ENCODE measurements at places on chromosomes 1 and 21. TPM values are rescaled to one million over a fixed set of nuclear protein-coding genes. Genes with fewer than 3 reads are reported as not detected.

Gene RAP1A
- total RNA-seq, result 36.6 TPM

Gene FAM72C
- total RNA-seq, result 2.0 TPM

Gene SUSD4
- total RNA-seq, result 4.7 TPM

Gene OR2L5
- total RNA-seq, result not detected

Gene UBIAD1
- 16.8 TPM for total RNA-seq

Gene HLCS
- 34.3 TPM for total RNA-seq

Gene KLHDC7A
- total RNA-seq, result 1.6 TPM

Gene APOBEC4
- not detected for total RNA-seq

Gene COA6
- 32.6 TPM for total RNA-seq

GRCh38 chr1:208829595-208829994, 585.4 kb upstream of the PLXNA2 start:
- DNase-seq, result no peak

DNA sequence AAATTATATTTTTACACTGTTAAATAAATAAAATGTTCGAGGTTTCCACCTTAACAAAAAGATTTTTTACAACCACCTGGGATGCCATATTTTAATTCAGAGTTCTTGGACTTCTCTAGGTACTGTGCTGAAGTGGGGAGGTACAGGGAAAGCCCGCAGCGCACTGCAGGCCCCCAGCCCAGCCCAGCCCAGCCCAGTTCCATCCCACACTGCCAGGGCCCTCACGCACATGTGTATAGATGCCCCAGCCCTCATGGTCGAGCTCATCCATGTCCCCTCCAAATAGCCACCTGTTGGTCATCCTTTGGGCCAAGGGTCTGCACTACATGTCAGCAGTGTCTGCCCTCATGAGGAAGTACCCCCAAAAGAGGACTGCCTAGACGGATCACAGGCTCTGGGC, 11.7 kb upstream of the MYOM3 start:
- DNase-seq, result no peak

DNA sequence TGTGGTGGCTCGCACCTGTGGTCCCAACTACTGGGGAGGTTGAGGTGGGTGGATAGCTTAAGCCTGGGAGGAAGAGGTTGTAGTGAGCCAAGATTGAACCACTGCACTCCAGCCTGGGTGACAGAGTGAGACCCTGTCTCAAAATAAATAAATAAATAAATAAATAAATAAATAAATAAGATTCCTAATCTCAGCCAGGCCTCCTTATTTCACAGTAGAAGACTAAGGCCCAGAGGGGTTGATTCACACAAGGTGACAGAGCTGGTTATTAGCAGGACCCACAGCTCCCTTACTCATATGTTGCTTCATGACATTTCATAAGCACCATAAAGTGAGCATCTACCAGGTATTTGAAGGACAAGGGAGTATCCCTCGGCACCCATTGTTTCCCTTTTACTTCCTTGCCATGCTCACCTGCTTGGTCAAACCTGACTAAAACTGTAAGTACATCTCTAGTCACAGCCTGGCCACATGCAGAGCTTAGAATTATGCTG, 32.7 kb downstream of the ALG14 start:
- no peak for DNase-seq

GRCh38 chr1:174191349-174191862, 32.1 kb downstream of the RABGAP1L start:
- DNase-seq, result no peak

DNA sequence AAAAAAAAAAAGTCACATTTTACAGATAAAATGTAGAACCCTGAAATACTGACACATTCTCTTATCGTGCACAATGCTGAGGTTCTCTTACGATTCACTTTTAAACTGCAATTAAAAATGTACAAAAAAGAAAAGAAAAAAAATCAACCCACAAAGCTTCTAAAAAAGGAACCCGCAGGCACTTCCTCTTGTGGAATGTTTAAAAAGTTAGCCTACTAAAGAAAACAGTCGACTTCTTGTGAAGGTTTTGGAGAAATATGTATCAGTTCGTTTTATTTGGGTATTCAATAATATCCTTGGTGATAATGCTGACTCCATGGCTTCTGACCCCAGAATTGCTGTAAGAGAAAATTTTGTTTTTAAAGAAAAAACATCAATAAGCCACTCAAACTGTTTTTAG, 10.2 kb downstream of the HNRNPU start:
- no peak for DNase-seq

DNA sequence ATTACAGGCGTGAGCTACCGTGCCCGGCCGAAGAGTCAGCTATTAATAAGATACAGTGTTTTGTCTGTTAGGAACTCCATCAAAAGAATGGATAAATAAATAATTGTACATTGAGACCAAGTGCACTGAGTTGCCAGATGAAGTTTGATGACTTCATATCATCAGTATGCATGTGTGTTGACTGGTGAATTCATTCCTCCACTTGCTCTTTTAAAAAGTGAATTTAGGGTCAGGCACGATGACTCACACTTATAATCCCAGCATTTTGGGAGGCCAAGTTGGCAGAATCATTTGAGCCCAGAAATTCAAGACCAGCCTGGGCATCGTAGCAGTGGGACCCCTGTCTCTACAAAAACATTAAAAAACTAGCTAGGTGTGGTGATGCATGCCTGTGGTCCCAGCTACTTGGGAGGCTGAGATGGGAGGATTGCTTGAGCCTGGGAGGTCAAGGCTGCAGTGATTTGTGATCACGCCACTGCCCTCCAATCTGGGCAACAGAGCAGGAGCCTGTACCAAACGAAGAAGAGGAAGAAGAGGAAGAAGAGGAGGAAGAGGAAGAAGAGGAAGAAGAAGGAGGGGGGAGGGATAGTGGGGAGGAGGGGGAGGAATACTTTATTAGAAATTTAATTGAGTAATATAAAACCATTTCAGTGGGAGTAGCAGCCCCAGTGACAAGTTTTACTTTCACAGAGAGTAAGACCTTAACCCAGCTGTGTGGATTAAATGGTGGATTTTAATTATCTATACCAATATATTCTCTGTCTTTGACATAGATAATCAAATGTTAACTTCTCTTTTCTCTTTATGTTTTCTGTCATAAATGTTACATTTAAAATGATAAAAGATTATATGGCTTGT, 74.9 kb downstream of the CCDC18 start:
- no peak for DNase-seq

GRCh38 chr1:64838486-64838885, 93.6 kb downstream of the RAVER2 start:
- DNase-seq, result no peak

- DNase-seq, result no peak
Measured at GRCh38 chr21:42156690-42157605, 62.0 kb upstream of the ABCG1 start.

DNA sequence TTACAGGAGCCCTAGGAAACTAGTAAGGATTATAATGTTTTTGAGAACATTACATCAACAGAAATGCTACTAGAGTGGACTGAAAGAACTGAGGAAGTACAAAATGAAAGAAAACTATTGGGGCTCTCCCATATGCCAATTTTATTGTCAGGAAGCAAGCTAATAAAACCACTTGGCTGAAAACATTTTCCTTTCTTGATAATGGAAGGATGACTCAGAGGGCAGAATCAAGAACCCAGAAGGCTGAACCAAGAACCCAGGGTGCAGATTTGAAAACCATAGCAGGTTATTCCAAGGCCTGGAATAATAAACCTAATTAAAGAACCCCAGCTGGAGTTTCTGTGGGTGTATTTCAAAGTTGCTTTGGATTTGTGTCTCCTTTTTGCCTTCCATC, 70.7 kb downstream of the RPE65 start:
- no peak for DNase-seq

- DNase-seq, result no peak
Measured at GRCh38 chr1:230800891-230801840, 54.0 kb downstream of the CAPN9 start.

DNA sequence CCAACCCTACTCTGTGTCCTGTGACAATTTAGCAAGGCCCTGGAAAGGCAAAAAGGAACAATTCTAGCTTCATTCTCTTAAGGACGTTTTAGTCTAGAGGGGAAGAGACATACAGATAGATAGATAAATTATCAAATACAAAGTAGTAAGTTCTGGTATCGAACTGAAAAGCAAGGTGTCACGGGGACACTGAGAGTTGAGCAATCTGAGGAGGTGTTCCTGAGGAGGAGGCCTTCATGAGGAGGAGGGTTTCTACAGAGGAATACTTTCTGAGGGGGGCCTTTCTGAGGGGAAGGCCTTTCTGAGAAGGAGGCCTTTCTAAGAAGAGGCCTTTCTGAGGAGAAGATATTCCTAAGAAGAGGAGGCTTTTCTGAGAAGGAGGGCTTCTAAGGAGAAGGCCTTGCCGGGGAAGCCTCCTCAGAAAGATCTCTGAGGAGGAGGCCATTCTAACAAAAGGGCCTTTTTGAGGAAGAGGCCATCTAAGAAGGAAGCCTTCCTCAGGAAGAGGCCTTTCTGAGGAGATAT, 155.9 kb upstream of the COA6 start:
- DNase-seq, result no peak

- no peak for DNase-seq
Measured at GRCh38 chr21:36729310-36729970, 30.5 kb downstream of the SIM2 start.

DNA sequence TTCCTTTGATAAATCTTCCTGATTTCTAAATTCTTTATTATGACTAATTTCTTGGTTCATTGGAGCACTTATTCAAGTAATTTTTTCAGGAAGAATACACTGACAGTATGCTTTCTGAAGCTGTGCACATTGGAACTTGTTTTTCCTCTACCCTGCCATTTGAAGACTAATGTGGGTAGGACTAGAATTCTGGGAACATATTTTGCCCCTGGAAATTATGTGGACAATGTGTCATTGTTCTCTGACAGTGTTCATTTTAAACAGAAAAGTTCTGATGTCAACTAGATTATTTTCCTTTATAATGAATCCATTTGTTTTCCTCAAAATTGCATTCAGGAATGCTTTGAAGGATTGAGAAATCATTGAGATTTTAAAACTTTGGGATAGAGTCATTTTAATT, 34.8 kb upstream of the ST6GALNAC5 start:
- DNase-seq, result no peak

- no peak for DNase-seq
Measured at GRCh38 chr1:3482378-3482849, 27.9 kb downstream of the ARHGEF16 start.

- DNase-seq, result no peak
Measured at GRCh38 chr1:234691567-234691966, 81.6 kb upstream of the IRF2BP2 start.

GRCh38 chr1:168227620-168228019, 1.8 kb downstream of the SFT2D2 start:
- DNase-seq, result no peak

- no peak for DNase-seq
Measured at GRCh38 chr1:185155600-185156287, 1.0 kb downstream of the TRMT1L start.

GRCh38 chr21:33070998-33071769, 1.2 kb downstream of the OLIG1 start:
- no peak for DNase-seq

DNA sequence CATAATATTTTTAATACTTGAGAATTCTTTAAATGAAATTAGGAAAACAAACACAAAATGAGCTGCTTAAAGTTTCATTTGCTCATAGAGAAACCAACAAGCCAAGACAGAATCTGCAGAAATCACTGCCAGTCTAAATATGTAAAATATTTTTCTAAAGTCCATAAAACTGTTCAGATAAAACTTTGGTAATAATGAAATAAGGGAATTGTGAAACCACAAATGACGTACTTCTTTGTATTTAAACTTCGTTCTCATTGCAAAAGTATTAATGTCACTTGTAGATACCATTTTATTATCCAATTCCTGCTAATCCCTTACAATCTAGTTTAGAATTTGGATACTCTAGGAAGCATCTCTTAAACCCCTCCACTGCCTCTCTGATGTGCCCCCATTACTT, 234.5 kb upstream of the NEGR1 start:
- no peak for DNase-seq

- DNase-seq, result no peak
Measured at GRCh38 chr21:38992737-38993136, 187.0 kb downstream of the ETS2 start.

- DNase-seq, result no peak
Measured at GRCh38 chr1:153540394-153541361, at the start of gene S100A5. Gene S100A5 (minus strand): TSS chr1:153540934. CDS start chr1:153540191, 743 bp downstream.

- DNase-seq, result no peak
Measured at GRCh38 chr1:15344800-15345704, 64.6 kb upstream of the EFHD2 start.

- DNase-seq, result no peak
Measured at GRCh38 chr1:241213139-241213538, 143.9 kb downstream of the RGS7 start.

DNA sequence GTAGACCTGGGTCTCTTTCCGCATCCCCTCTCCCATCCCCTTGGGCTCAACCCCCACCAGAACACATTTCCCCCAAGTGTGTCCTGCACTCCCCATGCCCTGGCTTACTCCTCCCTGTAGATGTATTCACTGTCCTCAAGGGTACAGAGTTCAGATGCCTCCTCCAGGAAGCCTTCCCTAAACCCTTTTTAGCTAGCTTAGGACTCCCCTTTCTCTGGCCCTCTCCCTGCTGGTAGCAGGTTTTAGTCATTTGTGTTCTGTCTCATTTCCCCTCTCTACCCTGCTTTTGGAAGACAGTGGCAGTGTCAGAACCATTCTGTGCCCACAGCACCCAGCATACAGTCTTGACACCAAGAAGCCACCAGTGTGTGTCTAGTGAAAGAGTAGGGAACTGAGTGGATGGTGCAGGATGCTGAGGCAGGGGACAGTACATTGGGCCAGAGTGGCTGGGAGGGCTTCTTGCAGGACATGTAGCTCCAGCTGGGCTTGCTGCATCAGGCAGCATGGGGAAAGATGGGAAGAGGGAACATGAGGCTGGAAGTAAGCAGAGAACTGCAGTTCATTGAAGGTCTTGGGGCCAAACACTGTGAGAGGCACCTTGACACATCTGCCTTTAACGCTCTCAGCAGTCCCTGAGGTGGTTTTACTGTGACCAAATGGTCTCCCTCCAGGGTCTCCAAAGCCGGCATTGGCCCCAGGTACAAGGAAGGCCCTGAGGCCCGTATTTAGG, 2.5 kb downstream of the FOXO6 start:
- no peak for DNase-seq

- DNase-seq, result peak; percentile 81
Measured at GRCh38 chr1:38818175-38818976, 41.2 kb downstream of the RRAGC start.

GRCh38 chr1:6889875-6890480, 104.7 kb downstream of the CAMTA1 start:
- DNase-seq, result peak; percentile 32

GRCh38 chr1:219529116-219529515, 83.8 kb downstream of the ZC3H11B start:
- DNase-seq, result no peak

- no peak for DNase-seq
Measured at GRCh38 chr21:39666026-39666425, 53.3 kb downstream of the B3GALT5 start.

DNA sequence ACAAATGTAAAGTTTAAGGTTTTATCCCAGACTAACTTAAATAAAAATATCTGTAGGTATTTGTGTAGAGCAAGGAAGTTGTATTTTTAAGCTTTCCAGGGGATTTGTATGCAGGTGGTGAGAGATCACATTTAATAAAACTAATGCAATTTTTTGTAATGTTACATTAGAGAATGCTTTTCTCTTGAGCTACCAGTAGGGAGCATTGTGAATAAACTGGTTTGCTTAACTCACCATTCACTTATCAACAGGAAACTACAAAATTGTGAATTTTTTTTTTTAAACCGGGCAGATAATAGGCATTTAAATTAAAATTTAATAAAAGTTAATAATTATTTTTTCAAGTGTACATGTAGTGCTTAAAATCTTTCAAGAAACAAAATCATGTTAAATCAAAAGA, 78.6 kb downstream of the IVNS1ABP start:
- no peak for DNase-seq

Measured in progenitor cell of endocrine pancreas (in vitro differentiated cells).